EL (cell line): ENCODE measurements at places on chromosomes 4 and X.

- no peak for DNase-seq
Observed at GRCh38 chrX:14817571-14817970, 55.3 kb downstream of the FANCB start.

DNA sequence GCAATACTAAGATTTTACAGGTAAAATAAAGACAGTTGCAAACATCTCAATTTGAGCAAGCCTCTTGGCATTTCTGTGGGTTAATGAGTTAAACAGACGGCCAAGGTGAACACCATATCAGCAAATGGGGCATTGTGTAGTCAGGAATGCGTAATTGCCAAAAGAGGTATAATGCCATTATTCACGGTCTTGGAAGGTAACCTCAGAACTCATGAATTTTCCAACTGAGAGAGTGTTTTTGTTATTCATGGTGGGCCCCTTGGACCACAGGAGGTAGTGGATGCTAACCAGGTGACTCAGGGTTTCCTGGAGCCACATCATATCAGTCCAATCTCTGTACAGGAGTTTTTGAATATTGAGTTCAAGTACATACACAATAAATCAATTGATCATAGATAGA, 368.0 kb upstream of the TECRL start:
- no peak for DNase-seq

GRCh38 chr4:48813964-48814363, 16.9 kb upstream of the OCIAD1 start:
- no peak for DNase-seq

GRCh38 chr4:79847411-79847810, 225.6 kb downstream of the ANTXR2 start:
- DNase-seq: no peak

DNA sequence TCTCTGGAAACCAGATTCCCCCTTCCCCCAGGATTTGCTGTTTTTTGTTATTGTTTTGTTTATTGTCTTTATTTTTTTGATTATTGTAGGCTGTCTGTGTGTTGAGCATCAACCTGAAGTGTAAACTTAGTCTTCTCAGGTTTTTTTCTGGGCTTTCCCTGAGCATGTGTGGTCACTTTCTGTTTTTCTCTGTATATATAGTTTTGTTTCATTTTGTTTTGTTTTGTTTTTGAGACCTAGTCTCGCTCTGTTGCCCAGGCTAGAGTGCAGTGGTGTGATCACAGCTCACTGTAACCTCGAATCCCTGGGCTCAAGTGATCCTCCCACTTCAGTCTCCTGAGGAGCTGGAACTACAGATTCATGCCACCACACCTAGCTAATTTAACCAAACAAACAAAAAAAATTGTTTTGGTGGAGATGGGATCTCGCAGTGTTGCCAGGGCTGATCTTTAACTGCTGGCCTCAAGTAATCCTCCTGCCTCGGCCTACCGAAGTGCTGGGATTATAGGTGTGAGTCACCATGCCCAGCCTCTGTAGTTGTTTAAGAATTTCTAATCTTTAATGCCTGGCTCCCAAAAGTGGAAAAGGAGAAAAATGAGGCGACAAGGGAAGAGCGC, 9.1 kb downstream of the IL13RA1 start:
- DNase-seq: no peak

- DNase-seq: no peak
Observed at GRCh38 chr4:170398218-170398617, 308.5 kb upstream of the AADAT start.

DNA sequence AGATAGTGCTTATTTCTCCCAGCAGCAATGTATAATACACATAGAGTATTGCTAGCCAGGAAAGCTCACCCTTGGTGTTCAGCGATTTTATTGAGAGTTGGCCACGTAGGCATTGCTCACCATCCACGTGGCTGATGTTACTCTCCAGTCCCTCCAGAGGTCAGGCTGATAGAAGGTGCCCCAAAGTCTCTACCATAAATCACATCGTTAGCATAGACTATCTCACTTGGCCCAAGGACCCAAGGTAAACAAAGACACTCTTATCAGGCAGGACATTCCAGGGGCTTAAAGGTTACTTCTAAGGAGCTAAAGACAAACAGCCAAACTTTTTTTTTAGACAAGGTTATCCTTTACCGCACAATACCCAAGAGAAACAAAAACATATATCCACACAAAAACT, 30.3 kb upstream of the RGN start:
- DNase-seq: no peak

GRCh38 chr4:159307929-159308328, 205.1 kb downstream of the RAPGEF2 start:
- no peak for DNase-seq

DNA sequence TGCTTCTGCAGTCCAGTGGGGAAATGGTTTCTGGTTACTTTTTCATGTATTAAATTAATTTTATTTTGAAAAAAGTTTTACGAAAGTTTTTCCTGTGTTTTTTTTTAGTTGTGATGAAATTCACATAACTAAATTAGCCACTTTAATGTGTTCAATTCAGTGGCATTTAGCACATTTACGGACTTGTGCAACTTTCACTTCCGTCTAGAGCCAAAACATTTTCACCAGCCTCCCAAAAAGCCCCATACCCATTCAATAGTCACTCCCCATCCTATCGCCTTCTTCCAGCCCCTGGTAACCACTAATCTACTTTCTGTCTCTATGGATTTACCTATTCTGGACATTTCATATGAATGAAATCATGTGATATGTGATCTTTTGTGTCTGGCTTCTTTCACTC, 22.8 kb upstream of the TBL1X start:
- no peak for DNase-seq

GRCh38 chr4:24067367-24068193, 177.7 kb upstream of the PPARGC1A start:
- DNase-seq: peak; percentile 71

- peak; percentile 78 for DNase-seq
Observed at GRCh38 chrX:12946838-12947544, 27.9 kb upstream of the TMSB4X start.

DNA sequence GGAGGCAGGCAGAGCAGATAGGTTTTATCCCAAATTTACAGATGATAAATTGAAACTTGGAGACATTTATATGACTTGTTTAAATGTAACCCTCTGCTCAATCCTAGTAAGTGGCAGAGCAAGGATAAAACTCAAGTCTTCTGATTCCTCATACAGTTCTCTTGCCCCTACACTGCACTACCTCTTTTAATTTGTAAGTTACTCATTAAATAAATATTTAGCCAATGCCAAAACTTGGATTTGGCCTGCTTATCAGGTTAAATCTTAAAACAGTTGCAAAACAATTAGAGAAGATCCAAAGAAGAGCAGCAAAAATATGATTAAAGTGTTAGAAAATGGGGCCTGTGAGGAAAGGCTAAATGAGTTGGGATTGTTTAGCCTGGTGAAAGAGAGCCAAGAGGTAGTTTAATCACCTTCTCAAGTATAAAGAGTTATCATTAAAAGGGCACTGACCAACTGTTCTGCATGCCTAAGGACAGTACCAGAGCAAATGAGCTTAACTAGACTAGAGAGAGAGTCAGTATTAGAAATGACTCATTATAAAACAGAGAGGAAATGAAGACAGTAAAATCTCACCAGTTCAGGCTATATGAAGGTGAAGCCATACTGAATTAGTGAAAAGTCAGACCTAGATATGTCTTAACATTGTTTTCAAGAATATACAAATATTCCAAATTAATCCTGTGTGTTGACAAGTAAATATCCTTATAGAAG, 146.3 kb downstream of the GRIA3 start:
- DNase-seq: no peak
